ENCODE measurements at places on chromosomes 13 and 19. TPM values are rescaled to one million over a fixed set of nuclear protein-coding genes. Genes with fewer than 3 reads are reported as not detected.

The ZNF134 gene
- 17.4 TPM for total RNA-seq

DNA sequence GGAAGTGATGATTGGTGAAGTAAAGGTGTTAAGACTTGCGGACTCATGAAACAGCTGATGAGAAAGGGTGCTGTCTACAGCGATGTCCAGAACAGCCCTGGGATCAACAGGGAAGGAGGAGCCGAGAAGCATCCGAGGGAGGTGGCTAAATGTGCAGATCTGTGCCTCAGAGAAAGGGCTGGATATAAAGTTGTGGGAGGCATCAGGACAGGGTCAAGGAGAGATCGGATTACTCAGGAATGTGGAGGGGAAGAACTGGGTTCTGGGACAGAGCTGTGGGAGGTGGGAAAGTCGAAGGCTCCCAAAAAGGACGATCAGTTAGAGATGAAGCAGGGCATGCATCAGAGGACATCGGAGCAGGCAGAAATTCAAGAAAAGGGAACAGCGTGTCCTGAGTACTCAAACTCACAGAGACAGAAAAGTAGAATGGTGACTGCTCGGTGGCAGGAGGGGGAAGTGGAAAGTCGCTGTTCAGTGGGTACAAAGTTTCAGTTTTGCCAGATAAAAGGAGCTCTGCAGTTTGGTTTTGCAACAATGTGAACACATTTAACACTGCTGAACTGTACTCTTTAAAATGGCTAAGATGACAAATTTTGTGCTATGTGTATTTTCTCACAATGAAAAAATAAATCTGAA is 1.9 kb downstream of the SIGLEC14 start:
- DNase-seq, result no peak

GRCh38 chr19:41327576-41328156 is 17.7 kb downstream of the CCDC97 start:
- DNase-seq, result peak; percentile 76

The GNG8 gene
- not detected for total RNA-seq

The RHPN2 gene
- total RNA-seq, result 0.37 TPM
